ENCODE measurements at places on chromosomes 3 and 15. TPM values are rescaled to one million over a fixed set of nuclear protein-coding genes. Genes with fewer than 3 reads are reported as not detected.

Gene RTP4
- total RNA-seq: 0.90 TPM

- no peak overlapping the region for H3K27ac ChIP-seq
- no peaks in the 10 kb centered on the region for H3K36me3 ChIP-seq
- no peak overlapping the region for H3K4me3 ChIP-seq
- 0 out of 2 replicates have a peak, but pooled peaks cover 1% of the 10 kb centered on the region for H3K4me1 ChIP-seq
Measured at GRCh38 chr3:24533561-24534193, 39.0 kb upstream of the THRB start.

DNA sequence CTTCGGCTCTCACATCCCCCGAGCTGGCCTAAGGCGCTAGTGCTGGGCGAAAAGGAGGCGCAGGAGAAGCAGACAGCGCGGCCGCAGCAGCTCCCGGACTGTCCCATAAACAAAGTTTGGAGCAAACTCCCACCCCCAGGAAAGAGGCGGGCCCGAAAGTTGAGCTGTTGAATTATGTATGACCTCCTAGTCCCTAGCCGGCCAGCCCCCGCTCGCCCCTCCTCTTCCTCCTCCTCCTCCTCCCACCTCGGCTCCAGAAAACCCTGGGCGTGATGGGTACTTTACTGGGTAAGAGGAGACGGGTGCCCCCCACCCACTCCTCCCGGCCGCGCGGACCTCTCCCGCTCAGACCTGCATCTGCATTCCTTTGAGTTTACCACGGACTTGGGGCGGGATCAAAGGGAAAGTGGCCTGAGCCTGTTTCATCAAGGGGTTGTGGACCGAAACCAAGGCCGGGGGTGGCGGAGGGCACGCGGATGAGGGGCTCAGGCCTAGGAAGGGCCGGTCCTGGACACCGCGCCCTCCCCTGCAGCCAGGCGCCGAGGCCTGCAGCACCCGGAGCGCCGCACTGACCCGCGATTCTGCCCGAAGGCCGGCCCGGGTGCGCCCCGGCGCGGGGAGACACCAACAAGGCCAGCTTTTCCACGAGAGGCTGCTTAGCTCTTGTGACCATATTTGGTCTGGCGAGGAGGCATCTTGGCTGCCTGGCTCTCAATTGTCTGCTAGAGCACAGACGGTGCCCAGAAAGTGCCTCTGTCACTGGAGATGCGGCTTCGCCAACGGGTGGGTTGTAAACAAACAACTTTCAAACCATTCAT lies at the start of gene WWTR1:
WWTR1 (minus strand) TSS at position 100 of the 818 bp plus-strand sequence. CDS start 719 bp downstream, outside the sequence.
- peak; percentile 92 for DNase-seq
- peaks cover 20% of the 10 kb centered on the region for H3K36me3 ChIP-seq
- H3K27me3 ChIP-seq: no peaks in the 10 kb centered on the region
- H3K4me1 ChIP-seq: peaks cover 52% of the 10 kb centered on the region
- H3K27ac ChIP-seq: peak within 1 kb of the TSS; percentile 97

DNA sequence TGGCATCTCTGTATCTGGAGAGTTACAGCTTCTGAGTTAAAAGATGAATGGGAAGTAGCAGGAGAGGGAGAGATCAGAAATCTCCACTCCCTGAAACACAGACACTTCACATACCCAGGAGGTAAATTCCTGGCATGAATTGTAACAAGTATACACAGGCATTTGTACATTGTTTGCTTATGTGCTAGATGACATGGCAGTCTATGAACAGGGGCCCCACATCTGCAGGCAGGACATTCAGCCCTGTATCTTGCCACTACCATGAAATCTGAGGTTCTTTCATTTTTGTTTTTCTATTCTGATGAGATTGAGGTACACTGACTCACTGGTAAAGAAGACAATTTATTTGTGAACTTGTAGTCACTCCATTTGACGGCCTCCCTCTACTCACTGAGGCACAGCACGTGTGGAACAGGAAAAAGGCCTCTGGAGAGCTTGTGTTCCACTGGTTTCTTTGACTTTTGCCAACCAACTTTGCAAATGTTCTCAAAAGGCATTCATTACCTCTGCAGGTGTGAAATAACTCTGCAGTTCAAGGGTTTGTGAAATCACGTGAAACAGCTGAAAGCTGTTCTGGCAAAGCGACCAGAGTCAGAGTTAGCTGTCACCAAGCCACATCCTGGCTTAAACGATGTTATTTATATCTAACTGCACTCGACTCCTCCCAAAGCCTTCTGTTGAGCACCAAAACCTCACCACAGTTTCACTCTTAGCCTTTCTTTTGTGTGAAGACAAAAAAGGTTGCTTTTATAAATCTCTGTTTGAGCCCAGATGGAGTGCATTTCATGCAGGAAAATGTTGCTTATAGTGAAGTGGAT lies 401.3 kb upstream of the CFAP20DC start:
- no peaks in the 10 kb centered on the region for H3K36me3 ChIP-seq
- no peak overlapping the region for H3K27ac ChIP-seq
- H3K4me1 ChIP-seq: no peaks in the 10 kb centered on the region

GRCh38 chr3:23153436-23153835 lies 49.7 kb upstream of the UBE2E2 start:
- no peaks in the 10 kb centered on the region for H3K4me1 ChIP-seq
- H3K27me3 ChIP-seq: peaks cover 10% of the 10 kb centered on the region
- no peak overlapping the region for H3K4me3 ChIP-seq
- no peak overlapping the region for H3K27ac ChIP-seq
- DNase-seq: no peak

DNA sequence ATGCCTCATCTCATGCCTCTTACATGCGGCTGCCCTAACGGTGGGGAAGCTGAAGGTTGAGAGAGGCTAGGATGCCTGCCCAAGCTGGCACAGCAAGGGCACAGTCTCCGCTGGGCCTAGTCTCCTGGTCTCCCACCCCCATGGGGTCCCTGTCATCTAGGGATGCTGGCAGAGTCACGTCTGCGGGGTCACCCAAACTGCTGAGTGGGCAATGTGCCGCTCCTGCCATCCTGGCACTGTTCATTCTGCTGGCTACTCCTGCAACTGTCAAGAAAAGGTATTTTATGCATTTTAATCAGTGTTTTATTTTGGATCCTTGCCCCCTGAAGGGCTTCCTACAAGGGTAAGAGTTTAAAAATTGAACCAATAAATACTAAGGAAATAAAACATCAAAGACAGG lies 12.8 kb downstream of the LINGO1 start:
- H3K4me1 ChIP-seq: no peaks in the 10 kb centered on the region
- no peak for DNase-seq
- no peaks in the 10 kb centered on the region for H3K36me3 ChIP-seq
- no peak overlapping the region for H3K4me3 ChIP-seq
- no peak overlapping the region for H3K27ac ChIP-seq
- peaks cover 12% of the 10 kb centered on the region for H3K27me3 ChIP-seq

GRCh38 chr3:65600888-65601287 lies 437.8 kb downstream of the MAGI1 start:
- H3K36me3 ChIP-seq: no peaks in the 10 kb centered on the region
- no peaks in the 10 kb centered on the region for H3K27me3 ChIP-seq
- H3K27ac ChIP-seq: no peak overlapping the region
- DNase-seq: no peak
- H3K4me1 ChIP-seq: peaks cover 5% of the 10 kb centered on the region

DNA sequence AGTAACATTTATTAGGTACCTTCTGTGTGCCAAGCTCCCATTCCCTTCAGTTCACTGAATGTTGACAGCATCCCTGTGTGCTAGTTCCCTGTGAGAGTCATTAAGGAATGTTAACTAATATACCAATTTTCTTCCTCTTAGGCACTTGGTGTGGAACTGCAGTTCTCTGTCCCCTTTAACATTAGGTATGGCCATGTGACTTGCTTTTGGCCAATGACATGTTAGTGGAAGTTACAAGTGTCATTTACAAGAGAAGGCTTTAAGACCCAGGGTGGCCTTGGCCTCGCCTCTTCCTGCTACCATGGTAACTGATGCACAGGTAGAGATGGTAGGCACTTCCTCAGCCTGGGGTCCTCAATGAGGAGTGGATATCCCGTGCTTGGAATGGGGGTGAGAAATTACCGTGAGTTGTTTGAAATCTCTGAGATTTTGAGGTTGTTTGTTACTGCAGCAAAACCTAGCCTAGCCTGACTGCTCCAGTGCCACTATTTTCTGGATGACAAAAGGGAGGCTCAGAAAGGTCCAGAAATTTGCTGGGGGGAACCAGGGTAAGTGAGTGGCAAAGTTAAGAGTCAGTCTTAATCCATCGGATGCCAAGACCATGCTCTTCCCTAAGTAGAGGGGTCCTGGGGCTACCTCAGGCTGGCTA lies 21.2 kb upstream of the LINGO1 start:
- H3K27ac ChIP-seq: no peak overlapping the region
- no peak overlapping the region for H3K4me3 ChIP-seq
- H3K27me3 ChIP-seq: peaks cover 96% of the 10 kb centered on the region
- H3K36me3 ChIP-seq: no peaks in the 10 kb centered on the region
- H3K4me1 ChIP-seq: no peaks in the 10 kb centered on the region
- DNase-seq: no peak

DNA sequence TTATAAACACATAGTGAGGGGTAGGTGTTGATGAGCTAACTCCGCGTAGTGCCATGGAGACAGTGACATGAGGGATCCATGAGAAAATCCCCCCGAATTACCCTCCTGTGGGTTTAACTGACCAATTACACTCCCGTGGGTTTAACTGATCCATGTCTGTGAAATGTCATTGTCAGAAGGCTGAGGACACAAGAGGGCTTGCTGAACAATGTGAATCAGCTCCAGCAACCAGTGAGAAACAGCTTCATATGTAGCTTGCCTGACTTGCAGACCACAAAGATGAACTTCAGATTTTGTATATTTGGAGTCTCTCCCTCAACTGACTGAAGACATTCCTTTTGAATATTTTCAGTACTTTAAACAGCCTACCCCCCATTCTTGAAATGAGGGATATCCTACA lies 144.9 kb downstream of the FBN1 start:
- no peak overlapping the region for H3K4me3 ChIP-seq
- H3K4me1 ChIP-seq: no peaks in the 10 kb centered on the region
- H3K27me3 ChIP-seq: no peaks in the 10 kb centered on the region
- H3K27ac ChIP-seq: no peak overlapping the region

- H3K27me3 ChIP-seq: no peaks in the 10 kb centered on the region
- H3K4me3 ChIP-seq: no peak overlapping the region
- H3K4me1 ChIP-seq: peaks cover 8% of the 10 kb centered on the region
Measured at GRCh38 chr3:129317848-129318247, 39.2 kb downstream of the HMCES start.

DNA sequence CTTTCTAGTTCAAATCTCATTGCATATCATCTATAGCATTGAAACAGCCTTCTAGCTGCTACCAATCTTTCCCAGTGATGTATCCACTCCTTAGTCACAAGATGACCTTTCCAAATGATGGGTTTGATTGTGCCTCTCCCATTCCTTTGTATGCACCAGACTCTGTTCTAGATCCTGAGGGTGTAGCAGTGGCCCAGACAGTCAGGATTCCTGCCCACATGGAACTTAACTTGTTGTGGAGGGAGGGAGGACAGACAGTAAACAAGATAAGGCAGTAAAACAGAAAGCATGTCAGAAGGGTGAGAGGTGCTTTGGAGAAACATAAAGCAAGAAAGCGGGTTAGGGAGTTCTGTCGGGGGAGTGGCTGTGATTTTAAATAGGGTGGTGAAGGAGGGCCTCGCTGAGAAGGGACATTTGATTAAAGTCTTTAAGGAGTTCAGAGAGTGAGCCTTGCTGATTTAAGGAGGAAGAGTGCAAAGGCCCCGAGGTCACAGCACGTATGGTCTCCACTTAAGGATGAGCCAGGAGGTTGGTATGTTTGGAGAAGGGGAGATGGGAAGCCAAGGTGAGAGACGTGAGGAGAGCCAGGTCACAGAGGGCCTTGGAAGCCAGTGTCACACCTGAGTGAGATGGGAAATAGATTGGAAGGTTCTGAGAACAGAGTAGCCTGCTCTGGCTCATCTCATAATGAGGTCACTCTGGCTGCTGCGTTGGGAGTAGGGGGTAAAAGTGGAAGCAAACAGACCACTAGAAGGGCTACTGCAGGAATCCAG lies 38.3 kb downstream of the FAM43A start:
- no peak for DNase-seq
- H3K4me3 ChIP-seq: no peak overlapping the region
- no peak overlapping the region for H3K27ac ChIP-seq
- peaks cover 15% of the 10 kb centered on the region for H3K4me1 ChIP-seq
- H3K36me3 ChIP-seq: no peaks in the 10 kb centered on the region
- H3K27me3 ChIP-seq: no peaks in the 10 kb centered on the region

GRCh38 chr3:15051531-15051930 lies 13.6 kb downstream of the MRPS25 start:
- no peak for DNase-seq
- no peaks in the 10 kb centered on the region for H3K4me1 ChIP-seq
- H3K36me3 ChIP-seq: peaks cover 41% of the 10 kb centered on the region
- H3K27me3 ChIP-seq: no peaks in the 10 kb centered on the region
- H3K27ac ChIP-seq: no peak overlapping the region
- H3K4me3 ChIP-seq: no peak overlapping the region

GRCh38 chr15:85149465-85150129 lies 167.9 kb downstream of the PDE8A start:
- H3K27ac ChIP-seq: no peak overlapping the region
- no peak overlapping the region for H3K4me3 ChIP-seq
- H3K36me3 ChIP-seq: no peaks in the 10 kb centered on the region
- no peaks in the 10 kb centered on the region for H3K27me3 ChIP-seq
- no peak for DNase-seq
